Stimulated activated CD8-positive, alpha-beta memory T cell treated with anti-CD3 and anti-CD28 coated beads, Interleukin-15, amount 100 ng/mL, for 48 hours (primary cell): ENCODE measurements at places on chromosomes 13 and 19.
A peak's percentile ranks its signal among the peaks of the same experiment; 100 is the strongest.

DNA sequence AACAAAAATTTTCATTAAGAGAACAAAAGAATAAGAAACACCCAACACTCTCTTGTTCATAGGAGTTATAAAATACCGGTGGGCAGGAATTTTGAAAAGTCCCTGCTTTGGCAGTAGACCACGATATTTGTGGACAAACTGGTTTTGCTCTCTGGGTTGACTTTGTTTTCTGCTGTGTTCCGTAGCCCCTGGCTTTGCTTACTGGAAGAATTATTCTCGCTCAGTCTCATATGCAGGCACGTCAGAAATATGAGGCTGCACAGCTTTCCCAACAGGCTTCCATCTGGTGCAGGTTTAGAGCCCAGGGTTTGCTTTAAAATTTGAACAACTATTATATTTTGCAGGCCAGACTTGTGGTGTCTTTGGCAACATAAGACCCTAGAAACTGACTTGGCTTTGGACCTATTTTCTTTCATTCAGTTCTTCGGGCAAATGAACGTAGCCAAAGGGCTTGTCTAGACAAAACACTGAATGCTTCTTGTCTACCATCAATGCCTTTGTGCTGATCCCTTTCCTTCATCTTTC is 2012.6 kb downstream of the PCDH9 start:
- DNase-seq = no peak

- DNase-seq = no peak
Measured at GRCh38 chr19:3370728-3371591, 4.6 kb downstream of the NFIC start.

- DNase-seq = no peak
Measured at GRCh38 chr13:101416181-101417042, at the start of gene NALCN. Gene NALCN, minus strand, starts transcription at chr13:101416508. Its CDS starts 17,382 bp downstream, at chr13:101399126.

- no peak for DNase-seq
Measured at GRCh38 chr13:99992949-99993351, 11.4 kb downstream of the ZIC2 start.

- peak; percentile 34 for DNase-seq
Measured at GRCh38 chr19:42352301-42353259, 27.1 kb downstream of the MEGF8 start.

DNA sequence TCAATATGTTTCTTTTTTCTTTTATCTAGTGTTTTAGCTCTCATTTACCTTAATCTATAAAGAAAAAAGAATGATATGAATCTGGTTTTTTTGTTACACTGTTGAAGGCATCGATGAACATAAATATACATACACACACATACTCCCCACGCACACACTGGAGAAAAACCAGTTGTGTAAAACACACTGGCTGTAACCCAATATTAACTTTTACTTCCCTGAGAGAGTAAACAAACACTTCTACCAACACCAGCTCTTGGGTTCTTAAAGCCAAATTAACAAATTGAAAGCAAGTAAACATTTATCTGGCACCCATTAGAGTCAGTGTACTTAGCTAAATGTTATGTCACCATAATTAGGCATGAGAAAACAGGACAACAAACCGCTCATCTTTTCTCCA is 145.7 kb downstream of the ABCC4 start:
- DNase-seq = no peak

DNA sequence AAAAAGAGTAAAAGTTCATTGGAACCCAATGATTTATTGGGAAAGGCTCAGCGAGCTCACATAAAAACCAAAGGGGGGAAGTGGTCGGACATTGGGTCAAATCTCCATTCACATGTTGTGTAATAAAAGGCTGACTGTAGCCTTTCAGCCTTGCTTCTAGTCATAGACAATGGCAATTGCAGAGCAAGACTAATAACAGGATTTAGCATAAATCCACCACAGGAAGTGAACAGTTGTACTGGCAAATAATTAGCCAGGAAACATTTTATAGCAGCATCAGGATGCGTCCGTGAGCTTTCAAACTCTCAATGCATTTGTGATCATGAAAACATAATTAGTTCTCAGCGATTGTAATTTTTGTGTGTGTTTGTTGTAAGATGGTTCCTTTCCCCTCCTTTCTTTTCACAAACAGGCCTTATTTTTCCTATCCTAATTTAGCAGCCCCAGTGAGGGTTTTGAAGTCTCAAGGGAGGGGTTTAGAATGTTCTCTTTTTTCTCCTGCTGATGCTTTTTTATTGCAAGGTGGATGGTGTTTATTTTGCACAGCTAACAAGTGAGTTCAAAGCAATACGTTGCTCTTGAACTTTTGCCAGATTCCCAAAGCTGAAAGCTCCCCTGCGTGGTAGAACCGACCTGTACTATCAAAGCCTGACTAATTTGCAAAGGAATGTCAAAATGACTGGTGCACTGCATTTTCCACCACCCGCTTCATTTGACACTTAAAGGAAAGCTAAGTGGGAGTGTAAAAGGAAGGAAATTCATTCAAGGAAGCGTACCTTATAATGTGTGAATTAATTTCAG is 105.6 kb downstream of the SPRY2 start:
- no peak for DNase-seq

DNA sequence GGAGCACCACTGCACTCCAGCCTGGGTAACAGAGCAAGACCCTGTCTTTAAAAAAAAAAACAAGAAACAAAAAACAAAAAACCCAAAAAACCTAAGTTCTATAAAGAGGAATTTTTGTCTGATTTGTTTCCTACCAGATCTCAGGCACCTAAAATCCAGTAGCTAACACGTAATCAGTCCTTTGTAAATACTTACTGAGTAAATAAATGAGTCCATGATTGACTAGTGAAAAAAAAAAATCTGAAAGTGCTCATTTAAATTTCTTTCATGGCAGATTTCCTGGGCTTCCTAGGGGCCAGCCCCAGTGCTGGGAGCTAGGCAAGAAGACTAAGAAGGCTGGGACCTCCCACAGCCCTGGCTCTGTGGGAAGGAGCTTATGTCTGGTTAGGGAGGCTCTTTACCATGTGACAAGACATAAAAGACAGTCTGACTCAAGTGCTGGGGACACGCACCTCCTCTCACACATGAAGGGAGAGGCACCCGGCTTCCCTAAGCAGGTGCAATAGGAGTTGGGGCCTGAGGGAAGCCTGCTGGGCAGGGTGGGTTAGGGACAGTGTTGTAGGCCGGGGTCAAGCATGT is 22.5 kb downstream of the LIG1 start:
- DNase-seq = no peak

- no peak for DNase-seq
Measured at GRCh38 chr13:26538363-26539317, 18.8 kb upstream of the WASF3 start.

GRCh38 chr13:103218253-103218652 is 152.0 kb upstream of the SLC10A2 start:
- no peak for DNase-seq

DNA sequence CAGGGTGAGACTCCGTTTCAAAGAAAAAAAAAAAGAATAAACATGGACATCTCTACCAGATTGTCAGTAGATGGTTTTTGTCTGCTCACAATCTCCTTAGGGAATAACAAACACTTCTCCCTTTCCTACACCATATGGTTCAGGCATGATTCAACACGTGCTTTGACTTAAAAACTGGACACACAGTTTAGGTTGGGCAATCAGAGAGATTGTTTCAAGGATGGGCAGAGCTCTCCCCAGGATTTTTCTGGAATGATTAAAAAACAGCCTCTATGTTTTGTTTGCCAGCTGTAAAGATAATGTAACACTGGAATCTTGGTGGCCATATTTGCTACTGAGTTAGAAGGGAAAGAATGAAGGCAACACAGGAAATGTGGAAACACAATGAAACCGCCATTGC is 150.1 kb upstream of the TSC22D1 start:
- no peak for DNase-seq

DNA sequence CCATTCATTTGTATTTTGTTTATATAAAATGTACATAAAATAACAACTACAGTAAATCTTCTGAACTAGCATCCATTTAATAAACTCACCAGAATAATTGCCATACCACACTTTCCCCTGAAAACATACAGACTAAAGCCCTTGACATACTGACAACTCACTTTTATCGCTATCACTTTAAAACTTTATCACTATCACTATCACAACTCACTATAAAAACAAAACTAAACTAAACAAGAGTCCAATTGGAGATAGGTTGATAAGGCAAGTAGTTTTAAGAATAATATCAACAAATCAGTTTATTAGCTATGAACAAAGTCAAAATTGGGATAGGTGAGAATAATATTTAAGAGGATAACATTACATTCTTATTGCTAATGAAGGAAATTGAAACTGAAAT is 108.9 kb downstream of the SLITRK6 start:
- DNase-seq = no peak

DNA sequence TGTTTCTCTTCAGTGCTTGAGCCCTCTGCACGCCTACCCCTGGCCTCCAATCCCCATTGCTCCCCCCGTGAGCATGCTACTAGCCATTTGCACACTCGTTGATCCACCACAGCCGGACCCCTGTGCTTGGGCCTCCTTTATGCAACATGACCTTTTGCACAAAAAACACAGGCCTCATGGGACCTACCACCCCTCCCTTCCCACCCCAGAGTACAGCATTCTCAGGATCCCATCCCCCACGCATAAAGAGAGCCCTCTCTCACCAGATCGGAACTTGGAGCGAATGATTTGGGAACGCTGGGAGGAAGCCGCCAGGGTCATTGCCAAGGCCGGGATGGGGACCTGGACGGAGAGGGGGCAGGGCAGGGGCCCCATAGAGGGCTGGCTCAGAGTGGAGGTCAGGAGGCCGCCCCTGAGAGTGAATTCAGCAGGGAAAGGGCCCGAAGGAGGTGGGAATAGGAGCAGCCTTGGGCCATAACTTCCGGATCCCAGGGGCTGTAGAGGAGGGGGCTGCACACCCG is 754 bp downstream of the MAMSTR start:
- no peak for DNase-seq

- DNase-seq = no peak
Measured at GRCh38 chr13:112819816-112820215, 130.0 kb downstream of the ATP11A start.

GRCh38 chr19:13748169-13748828 is 16.0 kb upstream of the MRI1 start:
- DNase-seq = no peak

- DNase-seq = no peak
Measured at GRCh38 chr13:113364901-113365582, 1.1 kb upstream of the GRTP1 start.

DNA sequence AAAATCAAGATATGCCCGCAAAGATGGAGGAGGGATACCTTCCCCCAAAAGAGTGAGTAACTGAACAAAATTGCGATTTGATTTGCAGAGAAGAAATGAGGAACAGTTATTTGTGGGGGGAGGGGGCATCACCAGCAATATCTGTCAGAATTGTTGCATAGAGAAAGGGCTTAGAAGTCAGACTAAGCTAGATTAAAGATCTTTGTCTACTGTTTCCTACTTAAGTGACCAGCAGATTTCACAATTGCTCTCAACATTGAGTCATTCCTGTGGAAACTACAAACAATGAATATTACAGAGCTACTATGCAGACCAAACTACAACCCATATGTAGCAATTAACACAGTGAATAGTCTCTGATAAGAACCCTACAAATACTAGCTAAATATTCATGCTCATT is 27.4 kb downstream of the FPR3 start:
- DNase-seq = no peak

GRCh38 chr19:33212436-33213172 is 13.0 kb downstream of the SLC7A10 start:
- no peak for DNase-seq

DNA sequence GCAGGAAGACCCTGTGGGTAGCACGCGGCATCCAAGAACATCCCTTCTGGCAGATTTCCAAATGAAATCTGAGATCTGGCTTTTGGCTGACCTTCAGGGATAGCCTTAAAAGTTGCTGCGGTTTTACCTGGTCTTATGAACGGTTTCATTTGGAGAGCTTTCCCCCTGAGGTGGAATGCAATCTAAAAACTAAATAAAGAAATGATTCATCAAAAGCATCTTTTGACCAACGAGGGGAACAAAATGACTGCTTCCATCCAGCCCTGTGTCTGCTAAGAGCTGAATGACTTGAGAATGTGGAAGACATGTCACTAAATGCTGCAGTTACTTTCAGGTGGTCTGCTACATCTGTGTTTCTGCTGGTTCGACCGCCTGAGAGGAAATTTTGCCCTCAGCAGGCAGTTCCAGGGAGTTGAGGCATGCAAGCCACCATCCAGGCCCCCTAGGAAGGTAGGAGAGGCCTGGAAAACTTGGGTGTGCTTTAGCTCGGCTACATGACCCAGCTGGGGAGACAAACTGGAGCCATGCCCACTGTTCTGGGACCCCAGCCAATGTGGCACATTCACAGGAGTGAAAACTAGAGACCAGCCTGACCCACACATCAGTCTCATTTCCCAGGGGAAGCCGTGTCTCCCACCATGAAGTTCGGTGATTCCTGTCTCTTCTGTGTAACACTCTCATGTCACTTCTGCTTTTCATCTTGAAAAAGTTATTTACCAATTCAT is 175.1 kb upstream of the KL start:
- DNase-seq = no peak

DNA sequence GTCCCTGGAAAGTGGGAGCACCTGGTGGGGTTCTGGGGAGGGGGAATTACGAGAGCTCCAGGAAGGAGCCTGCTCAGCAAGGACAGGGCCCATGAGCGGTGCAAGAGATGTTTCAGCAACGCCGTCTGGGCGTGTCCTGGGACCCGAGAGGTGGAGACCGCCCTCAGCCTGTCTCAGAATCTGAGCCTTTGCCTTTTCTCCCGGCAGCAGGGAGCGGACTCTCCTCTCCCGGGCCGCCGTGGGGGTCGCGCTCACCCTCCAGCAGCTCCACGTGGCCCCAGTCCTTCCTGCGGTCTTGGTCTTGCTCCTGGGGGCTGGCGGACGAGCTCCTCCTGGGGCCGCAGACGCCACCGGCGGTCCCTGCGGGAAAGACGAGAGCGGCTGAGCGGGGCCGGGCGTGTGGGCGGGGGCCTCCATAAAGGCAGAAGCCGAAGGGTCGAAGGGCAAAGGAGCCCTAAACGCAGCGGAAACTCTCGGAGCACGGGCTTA is 714 bp downstream of the POLRMT start:
- peak; percentile 37 for DNase-seq
